ENCODE measurements at places on chromosomes 1 and 21. TPM values are rescaled to one million over a fixed set of nuclear protein-coding genes. Genes with fewer than 3 reads are reported as not detected.

- no peak for DNase-seq
These were observed 153.2 kb downstream of the TGFB2 start for GRCh38 chr1:218498056-218498938.

Gene ZNF687
- 49.9 TPM for total RNA-seq

DNA sequence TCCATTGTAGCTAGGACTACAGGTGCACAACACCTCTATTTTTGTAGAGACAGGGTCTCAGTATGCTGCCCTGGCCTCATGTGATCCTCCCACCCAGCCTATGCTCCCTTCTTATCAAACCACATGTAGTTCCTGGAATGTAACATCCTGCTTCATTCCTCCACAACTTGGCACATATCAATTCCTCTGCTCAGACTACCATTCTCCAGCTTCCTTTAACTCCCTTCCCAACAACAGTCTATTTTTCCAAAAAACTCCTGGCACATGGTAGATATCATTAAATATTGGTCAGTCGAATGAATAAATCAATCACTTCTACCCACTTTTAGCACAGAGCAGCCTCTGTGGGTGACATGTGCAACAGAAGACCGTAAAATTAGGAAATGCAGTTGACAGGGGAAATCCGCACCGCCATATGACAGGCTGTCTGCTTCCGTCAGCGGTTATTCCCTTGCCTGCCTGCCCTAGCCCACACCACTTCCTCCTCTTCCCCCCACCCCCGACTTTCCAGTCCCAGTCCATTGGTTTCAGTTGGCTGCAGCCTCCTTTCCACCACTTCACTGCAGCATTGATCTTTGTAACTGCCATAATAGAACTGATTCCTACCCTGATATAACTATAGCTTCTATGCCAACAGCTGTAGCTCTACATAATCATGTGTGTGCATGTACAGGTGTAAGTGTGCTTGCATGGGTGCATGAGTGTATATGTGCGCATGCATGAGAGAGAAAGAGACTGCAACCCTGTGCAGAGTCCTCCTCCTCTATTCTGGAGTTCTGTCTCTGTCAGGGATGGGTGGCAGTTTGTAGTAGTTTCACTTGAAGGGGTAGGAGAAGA, 6.8 kb upstream of the AKR1A1 start:
- no peak for DNase-seq

DNA sequence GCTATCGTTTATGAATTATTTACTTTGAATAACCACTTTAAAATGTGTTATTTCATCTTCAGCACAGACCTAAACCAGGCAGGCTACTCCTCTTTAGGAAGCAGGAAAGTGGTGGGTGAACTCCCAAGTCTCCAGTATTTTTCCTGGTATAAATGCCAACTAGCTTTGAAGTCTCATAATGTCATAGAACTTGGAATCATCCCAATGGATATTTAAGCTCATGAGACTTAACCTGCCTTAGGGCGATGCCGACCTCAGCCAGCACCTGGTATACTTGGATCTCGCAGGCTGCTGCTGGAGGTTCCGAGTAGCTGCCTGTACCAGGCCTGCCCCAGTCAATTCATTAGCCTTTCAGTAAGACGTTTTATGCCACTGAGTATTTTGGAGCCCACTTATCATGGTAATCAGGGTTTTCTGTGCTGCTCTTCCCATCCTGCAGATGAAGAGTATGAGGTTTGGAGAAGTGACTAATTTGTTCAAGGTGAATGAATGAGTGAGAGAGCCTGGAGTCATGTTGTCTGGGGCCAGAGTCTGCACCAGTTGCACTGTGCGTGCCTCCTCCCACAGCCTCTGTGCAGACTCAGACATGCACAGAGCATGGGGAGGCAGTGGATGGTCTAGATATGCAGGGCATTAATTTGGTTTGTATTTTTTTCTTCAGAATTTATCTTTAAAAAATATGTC, 34.9 kb downstream of the VANGL1 start:
- DNase-seq = no peak

Gene PCP4
- 0.44 TPM for total RNA-seq

Gene CERS2
- 180 TPM for total RNA-seq

- DNase-seq = no peak
These were observed 2.2 kb downstream of the GPR153 start for GRCh38 chr1:6258675-6259074.
